GM18507 (cell line): ENCODE measurements at places on chromosomes 1 and 21.

GRCh38 chr1:207404849-207405525, 49.1 kb upstream of the CR2 start:
- no peak for DNase-seq

DNA sequence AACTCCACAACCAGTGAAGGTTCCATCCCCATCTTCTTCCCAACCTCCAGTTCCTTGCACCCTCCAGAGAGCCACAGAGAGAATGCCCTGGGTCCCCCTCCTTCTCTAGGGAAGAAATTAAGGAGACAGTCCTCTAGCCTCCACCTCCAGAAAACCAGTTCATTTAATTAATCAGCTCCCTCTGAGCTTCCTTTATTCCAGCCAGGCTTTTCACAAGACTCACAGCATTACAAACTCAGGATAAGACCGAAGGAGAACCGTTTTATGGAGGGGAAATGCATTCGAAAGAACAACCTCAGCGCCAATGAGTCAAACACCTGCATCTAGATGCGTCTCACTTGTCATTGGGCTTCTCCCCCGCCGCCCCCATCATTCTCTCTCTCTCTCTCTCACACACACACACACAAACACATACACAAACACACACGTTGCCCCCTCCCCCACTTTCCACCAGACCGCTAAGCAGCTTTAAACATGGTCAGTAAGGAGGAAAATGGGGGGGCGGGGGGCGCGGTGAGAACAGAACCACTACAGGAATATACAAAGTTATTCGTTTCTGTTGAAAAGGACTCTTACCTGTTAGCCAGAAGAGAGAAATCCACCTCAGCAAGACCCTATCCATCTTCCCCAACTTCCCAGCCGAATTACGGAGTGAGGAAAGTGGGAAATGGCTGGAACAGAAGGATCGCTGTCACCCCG, 544 bp downstream of the ILDR2 start:
- DNase-seq: no peak

- DNase-seq: no peak
Observed at GRCh38 chr1:85554630-85555327, 25.8 kb upstream of the CCN1 start.

DNA sequence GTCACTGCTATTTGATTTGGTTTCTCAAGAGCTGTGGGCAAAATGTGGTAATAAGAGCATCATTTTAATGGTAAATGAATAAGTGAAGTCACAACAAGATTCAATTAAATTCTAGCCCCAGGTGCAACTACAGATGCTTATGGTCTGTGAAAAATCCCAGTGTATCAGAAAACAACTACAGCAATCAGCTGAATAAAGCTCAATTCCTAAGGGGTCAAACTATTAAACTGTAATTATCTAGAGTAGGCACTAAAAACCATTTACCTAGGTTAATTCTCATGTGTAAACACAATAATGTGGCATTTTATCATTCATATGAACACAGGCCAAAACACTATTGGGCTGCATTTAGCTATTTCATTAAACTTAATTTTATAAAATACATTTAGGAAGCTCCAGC, 9.6 kb downstream of the TARBP1 start:
- no peak for DNase-seq

- DNase-seq: no peak
Observed at GRCh38 chr1:119542492-119542946, 35.5 kb downstream of the HSD3B1 start.

GRCh38 chr1:19034721-19035120, 78.2 kb upstream of the IFFO2 start:
- no peak for DNase-seq

DNA sequence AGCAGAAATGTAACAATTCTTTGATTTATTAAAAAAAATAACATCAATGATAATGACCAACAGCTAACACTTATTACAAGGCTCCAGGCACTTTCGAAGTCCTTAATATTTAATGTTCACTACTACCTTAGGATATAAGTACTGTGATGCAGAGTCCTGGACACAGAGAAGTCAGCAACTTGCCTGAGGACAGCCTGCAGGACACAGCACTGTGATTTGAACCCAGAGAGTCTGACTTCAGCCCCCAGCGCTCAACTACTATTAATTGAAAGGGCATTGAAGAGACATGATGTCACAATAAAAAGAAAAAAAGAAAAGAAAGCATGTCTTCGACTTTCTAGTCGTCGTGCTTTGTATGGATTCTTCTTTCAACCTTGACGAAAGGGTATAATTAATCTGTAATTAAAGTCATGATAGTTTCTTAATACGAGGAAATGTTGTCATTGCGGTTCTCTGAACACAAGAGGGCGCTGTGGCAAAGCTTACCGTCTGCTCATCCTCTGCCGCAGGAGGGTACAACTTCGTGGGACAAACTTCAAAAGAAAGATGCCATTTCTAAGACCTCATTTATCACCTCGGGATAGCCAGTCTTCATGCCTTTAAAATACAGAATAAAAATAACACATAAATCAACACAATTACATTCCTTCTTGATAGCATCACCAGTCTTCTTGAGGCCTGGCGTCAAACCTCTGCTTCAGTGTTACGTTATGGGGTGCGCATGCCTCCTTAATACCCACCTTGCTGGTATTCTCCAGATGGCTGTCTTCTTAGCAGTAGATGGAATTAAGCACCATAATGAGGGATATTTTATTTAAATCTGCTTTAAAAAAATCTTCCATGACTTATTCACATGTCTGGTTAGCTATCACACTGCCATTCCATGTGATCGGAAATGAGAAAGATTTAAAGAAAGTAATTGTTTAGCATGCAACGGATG, 240.1 kb downstream of the DISC1 start:
- DNase-seq: peak; percentile 17

GRCh38 chr1:181936269-181936668, 125.2 kb downstream of the ZNF648 start:
- peak; percentile 4 for DNase-seq

GRCh38 chr1:87174724-87175245, 153.9 kb upstream of the LMO4 start:
- no peak for DNase-seq

GRCh38 chr1:169060043-169060722, 46.3 kb upstream of the ATP1B1 start:
- DNase-seq: no peak

GRCh38 chr1:87264976-87265375, 63.7 kb upstream of the LMO4 start:
- no peak for DNase-seq

DNA sequence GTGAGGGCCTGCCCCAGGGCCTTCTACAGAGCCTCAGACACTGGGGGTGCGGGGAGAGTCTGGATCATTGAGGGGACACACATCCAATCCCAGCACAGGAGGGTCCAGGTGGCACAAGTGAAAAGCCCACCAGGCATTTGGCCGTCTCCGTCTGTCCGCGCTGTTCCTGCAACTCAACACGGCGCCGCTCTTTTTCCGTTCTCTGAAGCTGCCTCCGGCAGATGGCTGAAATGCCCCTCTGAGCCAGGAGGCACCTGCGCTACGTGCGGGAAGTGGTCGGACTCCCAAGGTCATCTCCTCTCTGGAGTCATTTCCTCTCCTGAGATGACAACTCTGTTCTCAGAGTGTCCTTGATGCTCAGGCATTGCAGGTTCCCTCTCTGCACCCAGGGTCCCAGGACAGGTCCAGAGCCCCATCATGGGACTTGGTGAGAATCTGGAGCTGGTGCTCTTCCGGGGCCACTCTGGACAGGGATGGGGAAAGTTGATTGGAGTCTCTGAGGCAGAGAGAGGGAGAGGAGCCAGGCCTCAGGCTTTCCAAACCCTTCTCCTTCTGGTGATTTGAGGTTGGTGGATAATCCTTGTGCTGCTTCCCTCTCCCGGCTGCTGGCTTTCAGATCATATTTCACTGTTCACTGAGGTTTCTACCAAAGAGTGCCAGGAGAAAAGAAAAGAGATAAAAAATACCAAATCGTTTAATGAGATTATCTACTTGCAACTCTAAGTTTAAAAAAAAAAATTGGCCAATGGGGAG, 14.0 kb upstream of the MIXL1 start:
- no peak for DNase-seq

- no peak for DNase-seq
Observed at GRCh38 chr1:186188736-186189135, 186.3 kb downstream of the TPR start.

DNA sequence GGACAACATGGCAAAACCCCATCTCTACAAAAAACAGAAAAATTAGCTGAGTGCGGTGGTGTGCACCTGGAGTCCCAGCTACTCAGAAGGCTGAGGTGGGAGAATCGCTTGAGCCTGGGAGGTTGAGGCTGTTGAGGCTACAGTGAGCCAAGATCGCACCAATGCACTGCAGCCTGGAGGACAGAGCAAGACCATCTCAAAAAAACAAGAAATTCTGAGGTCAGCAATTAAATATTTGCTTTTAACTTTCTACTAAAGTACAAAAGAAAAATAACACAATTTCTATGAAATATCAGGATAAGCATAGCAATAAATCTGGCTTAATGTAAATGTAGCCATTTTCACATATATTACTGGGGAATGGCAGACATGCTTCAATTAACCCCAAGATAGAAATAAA, 9.9 kb downstream of the PPP1R15B start:
- DNase-seq: no peak

- DNase-seq: peak; percentile 86
Observed at GRCh38 chr1:16904560-16905109, 8.9 kb downstream of the RNU1-2 start.

GRCh38 chr1:7371926-7372325, 399.2 kb upstream of the VAMP3 start:
- no peak for DNase-seq

DNA sequence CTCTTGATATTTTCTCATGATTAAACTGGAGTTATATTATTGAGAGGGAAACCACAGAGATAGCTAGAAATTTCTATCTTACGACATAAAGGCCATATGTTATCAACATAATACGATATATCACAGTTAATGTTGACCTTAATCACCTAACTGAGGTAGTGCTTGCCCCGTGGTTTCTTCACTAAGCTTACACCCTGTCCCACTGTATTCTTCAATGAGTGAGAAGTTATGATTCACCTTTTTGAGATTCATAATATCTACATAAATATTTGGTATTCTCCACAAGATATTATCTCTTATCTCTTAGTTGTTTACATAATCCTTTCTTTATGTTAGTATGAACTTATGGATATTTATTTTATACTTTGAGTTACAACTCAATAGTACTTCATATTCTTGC, 1714.1 kb downstream of the BRINP3 start:
- DNase-seq: no peak

DNA sequence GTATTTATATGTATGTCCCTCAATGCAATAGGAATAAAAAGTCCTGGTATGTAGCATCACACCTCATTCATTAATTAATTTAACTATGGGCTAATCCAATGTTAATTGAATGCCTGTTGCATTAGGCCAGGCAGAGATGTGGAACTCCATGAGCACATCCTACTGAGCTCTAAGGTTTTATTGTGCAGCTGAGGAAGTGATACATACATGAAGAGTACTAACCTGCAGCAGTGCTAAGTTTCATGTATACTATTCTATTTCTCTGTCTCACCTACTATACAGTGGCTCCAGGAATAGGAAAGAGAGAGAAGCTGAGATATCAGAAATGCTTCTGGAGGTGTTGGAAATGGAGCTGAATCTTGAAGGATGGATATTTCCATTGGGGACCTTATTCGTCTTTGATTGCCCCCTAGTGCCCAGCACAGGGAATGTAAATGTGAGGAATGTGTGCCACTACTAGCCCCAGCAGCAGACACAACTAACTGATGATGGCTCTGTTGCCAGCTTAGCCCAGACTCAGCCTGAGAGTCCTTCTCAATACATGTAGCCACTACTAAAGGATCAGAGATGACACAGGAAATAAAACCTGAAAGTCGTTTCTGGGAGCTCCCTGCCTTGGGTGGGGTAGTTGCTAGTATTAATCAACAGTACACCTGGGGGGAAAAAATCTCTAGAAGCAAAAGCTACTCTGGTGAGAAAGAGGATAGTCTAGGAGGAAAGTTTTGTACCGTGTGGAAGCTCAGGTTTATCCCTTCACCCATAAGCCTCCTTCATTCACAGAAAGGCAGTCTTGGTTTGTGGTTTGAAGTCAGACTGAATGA, 173.3 kb upstream of the FOXD3 start:
- no peak for DNase-seq

- no peak for DNase-seq
Observed at GRCh38 chr1:25028907-25029599, 99.0 kb upstream of the RUNX3 start.

DNA sequence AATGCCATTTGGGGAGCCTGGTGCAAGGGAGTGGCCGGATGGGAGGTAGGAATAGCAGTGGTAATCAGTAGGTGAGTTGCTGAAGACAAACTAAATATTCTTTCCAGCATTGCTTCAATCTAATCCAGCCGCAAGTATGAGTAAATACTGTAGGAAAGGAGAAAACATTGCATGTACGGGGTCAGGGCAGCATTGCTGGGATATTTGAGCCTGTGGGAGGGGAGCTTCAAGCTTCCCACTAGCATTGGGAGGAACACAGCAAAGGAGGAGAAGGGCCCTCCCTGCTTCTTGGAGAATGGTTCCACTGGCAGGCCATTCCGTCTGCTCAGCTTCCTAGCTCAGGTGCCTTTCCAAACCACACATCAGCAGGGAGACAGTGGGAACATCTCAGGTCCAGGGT, 15.2 kb downstream of the CAPN2 start:
- no peak for DNase-seq

- DNase-seq: no peak
Observed at GRCh38 chr1:96968541-96968940, 247.0 kb downstream of the PTBP2 start.

- DNase-seq: no peak
Observed at GRCh38 chr1:79575424-79575823, 568.9 kb upstream of the ADGRL4 start.

DNA sequence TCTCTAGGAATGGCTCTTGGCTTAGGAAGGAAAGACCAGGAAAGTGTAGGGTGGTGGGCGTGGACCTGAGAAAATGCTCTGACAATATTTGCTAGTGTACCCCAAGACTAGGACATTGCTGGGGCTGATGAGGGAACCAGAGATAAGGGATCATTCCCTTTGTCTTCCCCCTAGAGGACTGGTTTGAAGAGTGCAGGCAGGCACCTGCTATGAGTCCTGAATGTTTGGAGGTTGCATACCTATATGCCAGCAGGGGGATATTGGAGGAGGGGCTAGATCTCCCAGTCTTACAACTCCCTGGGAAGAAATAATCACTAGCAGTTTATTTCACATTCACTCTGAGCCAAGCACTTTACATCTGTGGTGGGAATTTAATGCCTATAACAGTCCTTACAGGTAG, 6.0 kb upstream of the BCL10 start:
- DNase-seq: no peak

GRCh38 chr1:4025752-4026151, 125.7 kb upstream of the C1orf174 start:
- no peak for DNase-seq

DNA sequence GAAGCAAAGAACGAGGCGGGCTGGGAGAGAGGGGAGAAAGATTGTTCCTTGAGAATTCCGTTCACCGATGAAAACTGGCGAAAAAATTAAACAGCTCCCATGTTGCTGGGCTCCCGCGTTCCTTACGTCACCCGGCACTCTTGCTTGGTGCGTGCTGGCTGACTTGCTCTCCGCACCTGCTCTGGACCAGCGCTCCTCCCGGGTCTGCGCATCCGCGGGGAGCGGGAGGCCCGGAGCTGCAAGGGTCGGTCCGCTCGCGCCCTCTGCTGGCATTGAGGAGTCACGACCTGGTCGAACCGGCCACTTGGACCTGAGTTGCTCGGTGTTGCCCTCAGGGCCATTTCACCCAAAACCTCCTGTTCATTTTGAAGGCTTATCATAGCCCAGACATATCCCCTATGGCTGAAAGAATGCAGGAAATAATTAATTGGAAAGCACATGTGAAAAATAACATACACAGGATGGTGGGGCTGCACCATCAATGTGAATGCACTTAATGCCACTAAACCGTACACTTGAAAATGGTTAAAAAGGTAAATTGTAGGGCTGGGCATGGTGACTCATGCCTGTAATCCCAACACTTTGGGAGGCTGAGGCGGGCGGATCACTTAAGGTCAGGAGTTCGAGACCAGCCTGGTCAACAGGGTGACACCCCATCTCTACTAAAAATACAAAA, 98.9 kb upstream of the BACE2 start:
- peak; percentile 47 for DNase-seq
